ENCODE measurements at places on chromosomes 1 and 21.
A peak's percentile ranks its signal among the peaks of the same experiment; 100 is the strongest.

GRCh38 chr1:196312739-196313138 is 295.5 kb downstream of the KCNT2 start:
- no peak for DNase-seq

DNA sequence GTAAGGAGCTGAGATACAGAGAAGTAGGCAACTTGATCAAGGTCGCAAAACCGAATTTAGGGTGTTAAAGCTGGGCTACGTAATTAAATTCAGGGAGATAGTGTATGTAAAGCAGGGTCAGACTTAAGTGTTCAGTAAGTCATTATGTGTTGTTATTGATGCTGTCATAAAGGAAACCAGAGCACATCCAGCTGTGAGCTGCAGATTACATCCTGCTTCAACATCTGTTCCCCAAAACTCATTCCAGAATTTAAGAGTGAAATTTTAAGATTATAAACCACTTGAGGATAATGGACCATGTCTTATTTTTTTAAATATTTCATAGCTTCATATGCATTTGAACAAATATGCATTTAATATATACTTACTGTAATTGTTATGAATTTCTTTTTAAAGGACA is 49.7 kb downstream of the IVNS1ABP start:
- no peak for DNase-seq

GRCh38 chr1:234841710-234842231 is 231.8 kb upstream of the IRF2BP2 start:
- DNase-seq, result no peak

- DNase-seq, result no peak
Measured at GRCh38 chr1:236154126-236154525, 11.8 kb downstream of the GPR137B start.

GRCh38 chr1:167083871-167084270 is 6.3 kb downstream of the GPA33 start:
- DNase-seq, result no peak

GRCh38 chr1:231383159-231383860 is 38.8 kb downstream of the EGLN1 start:
- no peak for DNase-seq

- no peak for DNase-seq
Measured at GRCh38 chr1:161390559-161390858, 22.8 kb upstream of the CFAP126 start.

GRCh38 chr21:43701936-43702784 is 16.8 kb upstream of the PDXK start:
- DNase-seq, result no peak

GRCh38 chr1:195715652-195716051 is 892.6 kb downstream of the KCNT2 start:
- DNase-seq, result no peak

DNA sequence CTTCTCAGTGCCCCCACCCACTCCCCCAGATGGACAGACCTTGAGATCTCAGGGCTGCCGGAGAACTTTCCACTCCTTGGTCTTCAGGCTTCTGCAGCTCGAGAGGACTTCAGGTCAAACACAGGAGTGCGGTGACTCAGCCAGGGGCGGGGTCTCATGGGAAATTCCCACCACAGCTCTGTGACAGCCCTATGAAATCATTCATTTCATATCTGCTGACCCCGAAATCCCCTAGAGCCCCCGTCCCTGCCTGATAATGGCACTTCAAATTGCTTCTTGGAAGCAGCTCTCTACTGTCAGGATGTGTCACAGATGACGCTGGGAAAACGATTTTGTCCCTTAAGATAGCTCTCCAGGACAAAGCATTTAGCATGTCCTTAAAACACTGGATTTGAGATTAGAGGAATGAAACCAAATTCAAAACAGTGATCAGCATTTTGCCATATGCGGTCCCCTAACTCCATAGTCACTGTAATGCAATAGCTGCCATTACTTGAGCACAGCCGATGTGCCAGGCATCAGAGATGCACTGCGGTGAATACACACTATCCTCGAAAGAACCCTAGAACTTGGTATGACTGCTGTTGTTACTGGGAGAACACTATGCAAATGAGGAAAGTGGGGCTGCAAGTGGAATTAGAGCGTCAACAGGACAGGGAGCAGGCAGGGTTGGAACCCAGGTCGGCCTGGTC is at the start of gene TNFRSF9:
TSS of gene TNFRSF9 (minus strand) at position 95 of the 692 bp plus-strand sequence. CDS start 845 bp downstream, outside the sequence.
- no peak for DNase-seq

DNA sequence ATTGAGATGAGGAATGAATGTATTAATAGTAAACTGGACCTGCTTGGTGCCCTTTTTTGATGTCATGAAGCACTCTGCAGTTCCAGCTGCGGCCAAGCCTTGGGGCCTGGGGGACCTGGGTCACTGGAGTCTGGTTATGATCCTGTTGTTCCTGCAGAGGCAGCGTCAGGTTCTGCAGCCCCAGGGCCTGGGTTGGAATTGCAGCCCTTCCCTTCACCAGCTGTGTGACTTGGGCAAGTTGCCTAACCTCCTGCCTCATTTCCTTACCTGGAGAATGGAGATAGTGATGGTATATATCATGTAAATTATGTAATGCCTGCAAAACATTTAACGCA is 9.1 kb upstream of the ATP5PO start:
- DNase-seq, result no peak

DNA sequence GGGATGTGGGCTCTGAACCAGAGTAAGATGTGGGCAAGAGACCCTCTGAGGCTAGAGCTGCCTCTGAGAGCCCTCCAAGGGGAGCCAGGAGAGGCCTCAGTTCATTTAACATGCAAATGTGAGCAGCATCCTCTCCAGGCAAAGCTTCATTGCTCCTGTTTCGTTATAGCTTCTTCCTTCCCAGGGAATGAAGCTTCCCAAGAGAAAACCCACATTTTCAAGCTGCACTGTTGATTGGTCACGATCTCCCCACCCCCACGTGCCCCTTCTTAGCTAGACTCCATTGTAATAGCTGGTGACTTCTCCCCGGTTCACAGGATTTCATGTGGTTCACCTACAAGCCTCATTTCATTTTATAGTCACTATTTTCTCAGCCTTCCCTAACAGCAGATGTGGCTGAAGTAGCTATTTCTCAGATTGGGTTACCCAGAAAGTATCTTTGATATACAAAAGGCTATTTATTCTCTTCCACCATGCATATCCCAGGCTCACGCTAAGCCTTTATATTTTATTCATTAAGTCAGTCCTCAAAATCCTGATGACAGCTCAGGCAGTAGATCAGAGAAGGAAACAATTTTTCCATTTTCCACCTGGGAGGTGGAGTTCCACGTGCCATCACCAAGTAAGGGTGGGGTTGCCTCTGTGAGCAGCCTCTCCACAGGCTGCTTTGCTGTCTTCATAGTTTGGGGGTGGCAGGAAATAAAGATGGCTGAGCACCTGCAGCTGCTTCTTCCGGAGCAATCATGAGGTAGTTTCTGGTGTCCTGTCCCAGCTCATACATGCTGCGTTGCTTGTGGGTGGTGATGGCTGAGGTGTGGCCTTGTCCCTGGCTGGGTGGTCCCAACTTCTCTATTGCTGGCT is 178.3 kb upstream of the RAB4A start:
- no peak for DNase-seq

DNA sequence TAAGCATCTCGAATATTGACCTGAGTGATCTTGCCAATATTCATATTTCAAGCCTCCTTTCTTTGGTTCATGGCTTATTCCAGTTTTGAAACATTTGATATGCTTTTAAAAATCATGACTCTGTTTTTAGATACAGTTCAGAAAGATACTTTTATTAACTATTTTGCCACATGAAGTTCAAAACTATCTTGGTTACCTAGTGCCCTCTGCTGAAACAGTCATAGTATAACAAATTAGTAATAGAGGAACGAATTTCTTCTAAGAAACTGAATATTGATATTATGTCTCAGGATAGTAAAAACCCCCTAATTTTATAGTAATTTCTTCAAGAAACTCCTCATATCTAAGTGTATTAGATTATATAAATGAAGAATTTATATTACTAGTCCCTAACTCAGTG is 52.6 kb upstream of the RC3H1 start:
- no peak for DNase-seq

- no peak for DNase-seq
Measured at GRCh38 chr1:205296154-205296553, 25.4 kb downstream of the NUAK2 start.

DNA sequence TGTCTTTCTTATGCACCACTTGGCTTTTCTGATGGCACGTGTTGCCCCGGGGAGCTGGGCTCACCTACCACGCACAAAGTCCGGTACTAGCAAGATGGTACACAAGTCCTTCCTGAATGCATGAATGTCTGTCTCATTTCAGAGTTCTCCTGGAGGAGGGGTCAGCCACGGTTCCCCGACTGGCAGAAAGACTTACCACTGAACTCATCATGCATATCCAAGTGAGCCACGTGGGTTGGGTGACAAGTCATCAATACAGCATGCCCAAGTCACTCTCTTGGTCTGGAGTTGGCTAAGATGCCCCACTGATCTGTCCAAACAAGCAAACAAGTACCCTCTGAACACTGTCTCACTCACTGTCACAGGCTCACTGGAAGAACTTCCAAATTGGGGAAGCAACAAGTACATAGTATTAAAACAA is 28.6 kb upstream of the MX1 start:
- no peak for DNase-seq

DNA sequence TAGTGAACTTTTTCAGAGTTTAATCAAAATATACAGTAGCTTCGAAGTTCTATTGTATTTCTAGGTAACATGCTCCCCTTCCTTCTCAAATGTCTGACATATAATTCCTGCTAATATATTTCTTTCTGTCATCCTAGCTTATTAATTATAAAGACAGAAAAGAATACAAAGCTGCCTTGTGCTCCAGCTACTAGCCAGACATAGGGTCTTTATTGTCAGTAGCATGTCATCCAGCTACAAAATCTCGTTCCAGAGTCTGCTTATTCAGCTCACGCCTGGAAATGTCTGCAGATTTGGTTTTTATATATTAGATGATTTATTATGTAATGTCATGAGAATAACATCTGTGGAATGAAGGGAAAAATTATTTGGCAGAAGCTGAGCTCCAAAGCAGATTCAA is 1102.8 kb downstream of the BRINP3 start:
- no peak for DNase-seq

- DNase-seq, result peak; percentile 84
Measured at GRCh38 chr1:40857737-40858136, 4.4 kb downstream of the CITED4 start.

GRCh38 chr1:218886101-218886871 is 287.4 kb upstream of the LYPLAL1 start:
- no peak for DNase-seq

GRCh38 chr21:42161401-42161955 is 57.5 kb upstream of the ABCG1 start:
- DNase-seq, result no peak

GRCh38 chr1:42324398-42325013 is 10.5 kb downstream of the FOXJ3 start:
- no peak for DNase-seq

GRCh38 chr1:229557913-229558414 is 543 bp downstream of the ABCB10 start:
- DNase-seq, result no peak

- DNase-seq, result no peak
Measured at GRCh38 chr1:32980080-32980479, 15.5 kb upstream of the RNF19B start.

- DNase-seq, result no peak
Measured at GRCh38 chr1:27795601-27796000, 22.6 kb downstream of the STX12 start.

- DNase-seq, result no peak
Measured at GRCh38 chr1:182560392-182560984, 28.6 kb downstream of the RNASEL start.

- DNase-seq, result no peak
Measured at GRCh38 chr1:183163316-183163715, 22.7 kb upstream of the LAMC2 start.

DNA sequence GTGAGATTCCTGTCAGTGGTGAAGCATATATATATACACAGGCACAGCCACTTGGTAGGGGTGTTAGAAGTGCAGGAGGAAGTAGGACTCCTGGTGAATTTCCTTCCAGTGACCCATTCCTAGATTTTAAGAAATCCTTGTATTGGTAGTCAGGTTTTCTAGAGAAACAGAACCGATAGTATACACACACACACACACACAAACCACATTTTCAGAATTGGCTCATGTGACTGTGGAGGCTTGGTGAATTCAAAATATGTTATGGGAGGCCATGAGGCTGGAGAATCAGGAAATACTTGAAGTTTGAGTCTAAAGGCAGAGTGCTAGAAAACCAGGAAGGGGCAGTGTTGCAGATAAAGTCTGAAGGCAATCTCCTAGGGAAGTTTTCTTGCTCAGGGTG is 114.2 kb downstream of the FCRL5 start:
- DNase-seq, result no peak

- no peak for DNase-seq
Measured at GRCh38 chr1:23100074-23100748, 68.4 kb downstream of the LUZP1 start.

DNA sequence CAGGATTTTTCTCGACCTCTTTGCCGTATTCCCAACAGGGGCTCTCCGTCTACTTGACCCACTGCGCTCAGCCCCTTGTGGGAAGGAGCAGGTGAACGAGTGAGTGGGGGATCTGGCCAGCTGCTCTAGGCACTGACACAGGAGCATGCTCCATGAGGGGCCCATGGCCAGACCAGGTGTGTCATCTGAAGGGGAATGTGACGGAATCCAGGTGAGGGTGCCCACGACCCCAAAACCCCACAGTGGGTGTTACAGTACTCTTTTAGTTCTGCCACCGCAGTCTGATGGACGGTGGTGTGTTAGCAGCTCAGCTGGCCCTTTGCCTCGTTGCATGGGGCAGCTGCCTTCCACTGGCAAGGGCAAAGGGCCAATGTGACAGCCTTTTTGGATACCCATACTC is 601.4 kb upstream of the NCAM2 start:
- no peak for DNase-seq

Data from NCI-H2029 (cell line).